NCI-H774 (cell line): ENCODE measurements at places on chromosomes 6 and 20.

DNA sequence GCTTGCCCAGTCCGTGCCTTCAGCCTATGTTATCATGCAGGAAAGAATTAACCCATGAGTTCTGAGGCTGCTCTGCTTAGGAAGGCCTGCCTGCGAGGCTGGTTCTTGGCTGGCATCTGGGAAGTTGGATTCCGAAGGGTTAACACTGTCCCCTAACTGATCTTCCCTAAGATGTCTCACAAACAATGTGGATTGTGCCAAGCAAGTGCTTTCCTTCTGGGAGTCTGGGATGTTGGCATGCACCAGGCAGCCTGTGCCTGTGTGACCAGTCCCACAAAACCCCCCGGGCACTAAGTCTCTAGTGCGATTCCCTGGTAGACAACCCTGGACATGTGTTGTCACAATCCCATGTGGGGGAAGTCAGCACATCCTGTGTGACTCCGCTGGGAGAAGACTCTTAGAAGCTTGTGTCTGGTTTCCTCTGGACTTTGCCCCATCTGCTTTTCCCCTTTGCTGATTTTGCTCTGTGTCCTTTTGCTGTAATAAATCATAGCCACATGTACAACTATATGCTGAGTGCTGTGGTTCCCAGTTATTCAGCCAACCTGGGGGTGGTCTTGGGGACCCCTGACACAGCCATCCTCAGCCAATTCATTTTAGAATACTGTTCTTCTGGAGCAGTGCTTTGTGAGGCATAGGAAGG is 83.8 kb downstream of the SLC22A23 start:
- DNase-seq: no peak

DNA sequence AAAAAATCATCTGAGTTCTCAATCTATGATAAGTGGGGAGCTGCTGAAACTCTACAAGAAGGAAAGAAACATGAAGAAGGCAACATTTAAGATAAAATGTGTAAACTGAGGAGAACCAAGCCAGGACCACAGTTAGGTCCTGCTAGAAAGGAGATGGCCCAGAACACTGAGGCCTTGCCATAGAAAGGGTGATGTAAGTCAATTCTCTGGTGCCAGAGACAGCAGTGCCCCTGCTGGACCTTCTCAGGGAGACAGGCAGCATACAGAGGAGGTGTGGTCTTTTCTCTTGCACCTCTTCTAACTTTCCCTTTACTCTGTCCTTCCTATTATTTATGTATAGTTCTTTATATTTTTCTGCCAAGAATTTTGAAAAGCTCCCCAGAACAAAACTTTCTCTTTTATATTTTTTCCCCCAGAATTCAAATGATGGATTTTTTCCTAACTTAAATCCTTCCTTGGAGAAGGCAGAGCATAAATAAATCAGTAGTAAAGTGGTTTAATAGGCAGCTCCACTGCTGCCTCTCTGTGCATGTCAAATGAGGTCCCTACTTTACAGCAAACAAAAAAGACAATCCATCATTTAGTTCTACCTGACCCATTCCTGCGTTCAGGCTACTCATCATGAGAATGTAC is 9.0 kb downstream of the UQCC2 start:
- no peak for DNase-seq

GRCh38 chr20:24722586-24722985 is 226.5 kb upstream of the CST7 start:
- no peak for DNase-seq

DNA sequence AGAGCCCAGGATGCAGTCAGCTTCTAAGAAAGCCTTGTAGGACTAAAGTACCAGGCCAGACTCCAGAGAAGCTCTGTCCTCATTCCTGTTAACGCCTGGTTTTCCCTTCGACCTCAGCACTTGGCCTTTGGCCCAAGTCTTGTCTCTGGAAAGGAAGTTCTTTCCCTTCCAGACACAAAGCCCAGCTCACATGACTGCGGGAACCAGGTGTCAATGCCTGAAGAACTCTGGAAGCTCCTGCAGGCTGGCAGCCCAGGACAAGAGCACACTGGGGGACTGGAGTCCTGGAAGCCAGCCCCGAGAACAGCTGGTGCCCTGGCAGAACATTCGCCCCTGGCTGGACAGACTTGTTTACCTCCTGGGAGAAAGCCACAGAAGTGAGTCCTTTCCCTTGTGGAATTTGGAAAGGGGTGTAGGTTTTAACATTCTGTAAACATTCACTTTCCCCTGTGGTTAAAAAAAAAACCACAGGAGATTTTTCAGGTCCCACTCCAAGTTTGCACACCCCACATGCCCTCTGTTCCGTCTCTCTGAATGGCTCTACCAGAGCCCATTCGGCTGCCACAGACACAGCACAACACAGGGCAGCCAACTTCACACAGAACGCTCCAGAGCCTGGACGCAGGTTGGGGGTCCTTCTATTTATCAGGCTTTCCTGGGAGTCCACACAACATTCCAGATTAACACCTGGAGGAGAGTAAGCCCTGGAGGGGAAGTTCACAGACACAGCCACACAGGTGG is 18.1 kb downstream of the ACSS1 start:
- DNase-seq: no peak

DNA sequence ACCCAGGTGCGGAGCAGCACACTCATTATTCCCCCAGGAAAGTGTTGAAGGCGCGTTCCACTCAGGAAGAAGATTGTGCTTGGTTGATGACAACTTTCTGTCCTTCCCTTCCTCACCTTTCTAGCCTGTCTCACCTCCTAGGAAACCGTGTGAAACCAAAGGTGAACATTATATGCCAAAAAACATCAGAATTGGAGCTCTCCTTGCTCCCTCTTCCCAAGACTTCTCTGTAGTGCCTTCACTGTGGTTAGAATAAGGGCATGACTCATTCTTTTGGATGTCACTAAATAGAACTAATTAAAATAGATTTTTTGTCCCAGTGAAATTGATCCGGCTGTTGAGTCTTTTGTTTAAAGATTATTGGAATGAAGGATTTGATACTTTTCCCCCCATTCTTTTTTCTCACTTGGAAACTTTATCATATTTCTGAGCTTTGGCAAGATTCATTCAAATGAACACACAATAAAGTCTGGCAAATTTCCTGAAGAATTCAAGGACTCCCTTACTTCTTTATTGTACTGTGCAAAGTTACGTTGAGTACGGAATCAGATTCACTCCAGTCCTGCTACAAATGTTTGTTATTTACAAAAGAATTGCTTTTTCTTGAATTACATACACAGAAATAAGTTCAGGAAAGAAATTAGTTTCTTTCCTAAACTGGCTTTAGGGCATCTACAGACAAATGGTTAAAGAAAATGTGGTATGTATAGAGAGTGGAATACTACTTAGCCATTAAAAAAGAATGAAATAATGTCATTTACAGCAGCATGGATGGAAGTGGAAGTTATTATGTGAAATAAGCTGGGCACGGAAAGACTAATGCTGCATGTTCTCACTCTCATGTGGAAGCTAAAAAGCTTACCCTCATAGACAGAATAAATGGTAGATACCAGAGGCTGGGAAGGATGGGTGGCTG is 142.8 kb upstream of the AKAP12 start:
- no peak for DNase-seq

- DNase-seq: no peak
These were observed 299.9 kb upstream of the SUPT3H start for GRCh38 chr6:45677381-45678284.

DNA sequence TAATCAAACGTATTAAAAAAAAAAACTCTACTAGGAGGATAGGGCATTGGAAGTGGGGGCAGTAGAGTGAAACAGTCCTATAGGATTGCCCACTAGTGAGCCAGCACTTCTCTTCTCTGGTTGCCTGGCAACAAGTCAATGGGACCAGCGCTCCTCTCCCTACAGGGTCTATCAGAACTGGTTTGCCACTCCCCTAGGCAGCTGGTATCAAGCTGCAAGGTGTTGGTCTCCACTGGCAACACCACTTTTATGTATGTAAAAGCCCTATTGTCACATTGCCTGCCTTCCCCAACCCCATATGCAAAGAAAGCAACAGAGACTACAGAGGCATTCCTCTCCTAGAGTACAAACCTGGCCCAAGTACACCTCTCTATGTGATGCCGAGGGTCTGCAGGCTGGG is 166.9 kb upstream of the MCHR2 start:
- peak; percentile 77 for DNase-seq

DNA sequence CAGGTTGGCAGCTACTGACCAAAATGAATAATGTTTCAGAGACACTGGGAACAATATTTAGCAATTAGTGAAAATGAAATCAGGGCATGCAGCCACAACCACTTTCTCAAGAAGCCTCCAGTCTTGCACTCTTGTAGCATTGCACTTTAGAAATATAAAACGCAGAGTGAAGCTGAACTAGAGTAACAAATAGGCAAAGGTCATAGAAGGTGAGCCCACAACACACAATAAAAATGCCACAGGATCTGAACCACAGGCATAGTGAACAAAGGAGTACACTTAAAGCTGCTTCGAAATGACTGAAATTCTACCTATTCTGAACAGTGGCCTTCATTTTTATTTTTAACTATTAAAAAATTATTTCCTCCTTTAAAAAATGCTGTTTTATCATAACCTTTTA is 25.0 kb downstream of the DDO start:
- no peak for DNase-seq
